ENCODE measurements at places on chromosomes 6 and 20.

- no peaks in the 10 kb centered on the region for H3K4me1 ChIP-seq
- H3K4me3 ChIP-seq, result no peak overlapping the region
- no peaks in the 10 kb centered on the region for H3K27me3 ChIP-seq
- DNase-seq, result no peak
- no peaks in the 10 kb centered on the region for H3K36me3 ChIP-seq
- H3K27ac ChIP-seq, result no peak overlapping the region
Measured at GRCh38 chr20:53053595-53053994, 81.4 kb downstream of the TSHZ2 start.

DNA sequence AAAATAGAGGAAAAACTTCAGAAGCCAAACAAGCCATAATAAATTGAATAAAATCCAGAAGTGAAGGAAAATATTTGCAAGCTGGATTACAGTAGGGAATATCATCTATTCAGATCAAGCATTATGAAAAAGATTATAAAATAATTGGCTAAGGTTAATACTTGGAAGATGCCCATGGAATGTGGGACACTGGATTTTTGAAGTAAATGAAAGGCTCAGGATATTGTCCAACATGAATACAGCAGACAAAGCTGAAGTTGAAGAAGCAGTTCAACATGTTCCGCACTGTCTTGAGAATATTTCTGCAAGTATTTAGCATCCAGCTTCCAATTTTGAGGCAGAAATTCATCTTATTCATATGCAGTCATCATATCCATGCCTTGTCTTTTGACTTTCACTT is 1278.4 kb upstream of the GJE1 start:
- no peaks in the 10 kb centered on the region for H3K27me3 ChIP-seq
- H3K4me1 ChIP-seq, result peaks cover 4% of the 10 kb centered on the region
- no peak for DNase-seq
- H3K4me3 ChIP-seq, result no peak overlapping the region
- H3K36me3 ChIP-seq, result no peaks in the 10 kb centered on the region

- H3K4me3 ChIP-seq, result no peak overlapping the region
- DNase-seq, result no peak
- H3K36me3 ChIP-seq, result no peaks in the 10 kb centered on the region
- H3K27ac ChIP-seq, result peak overlapping the region; percentile 70
- no peaks in the 10 kb centered on the region for H3K27me3 ChIP-seq
- peaks cover 26% of the 10 kb centered on the region for H3K4me1 ChIP-seq
Measured at GRCh38 chr6:119028091-119028490, 50.4 kb downstream of the FAM184A start.

GRCh38 chr6:150435832-150436231 is 67.0 kb downstream of the IYD start:
- H3K36me3 ChIP-seq, result no peaks in the 10 kb centered on the region
- DNase-seq, result no peak
- no peaks in the 10 kb centered on the region for H3K27me3 ChIP-seq
- H3K27ac ChIP-seq, result no peak overlapping the region
- H3K4me3 ChIP-seq, result no peak overlapping the region
- no peaks in the 10 kb centered on the region for H3K4me1 ChIP-seq

- no peak overlapping the region for H3K4me3 ChIP-seq
- DNase-seq, result no peak
- H3K27ac ChIP-seq, result no peak overlapping the region
- H3K4me1 ChIP-seq, result peaks cover 7% of the 10 kb centered on the region
Measured at GRCh38 chr6:166197361-166197760, 29.7 kb upstream of the TBXT start.

DNA sequence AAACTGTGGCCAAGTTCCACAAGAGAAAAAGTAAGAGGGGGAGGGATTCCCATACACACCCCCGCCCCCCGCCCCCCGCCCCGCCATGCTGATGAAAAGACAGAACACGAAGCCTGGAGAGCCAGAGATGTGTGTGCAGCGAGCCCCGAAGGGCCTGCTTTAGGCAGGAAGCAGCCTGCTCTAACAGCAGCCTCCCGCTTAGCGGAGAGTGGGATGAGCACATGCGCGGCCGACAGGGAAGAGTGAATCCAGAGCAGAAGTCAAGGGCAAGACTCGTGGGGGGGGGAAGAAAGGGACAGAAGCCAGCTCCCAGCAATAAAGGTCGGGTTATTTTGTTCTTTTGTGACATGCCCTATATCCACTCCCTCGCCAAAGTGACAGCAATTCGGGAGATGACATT is 67.2 kb upstream of the PTGIS start:
- no peaks in the 10 kb centered on the region for H3K27me3 ChIP-seq
- peaks cover 1% of the 10 kb centered on the region for H3K36me3 ChIP-seq
- no peak for DNase-seq
- H3K4me3 ChIP-seq, result no peak overlapping the region
- no peaks in the 10 kb centered on the region for H3K4me1 ChIP-seq

DNA sequence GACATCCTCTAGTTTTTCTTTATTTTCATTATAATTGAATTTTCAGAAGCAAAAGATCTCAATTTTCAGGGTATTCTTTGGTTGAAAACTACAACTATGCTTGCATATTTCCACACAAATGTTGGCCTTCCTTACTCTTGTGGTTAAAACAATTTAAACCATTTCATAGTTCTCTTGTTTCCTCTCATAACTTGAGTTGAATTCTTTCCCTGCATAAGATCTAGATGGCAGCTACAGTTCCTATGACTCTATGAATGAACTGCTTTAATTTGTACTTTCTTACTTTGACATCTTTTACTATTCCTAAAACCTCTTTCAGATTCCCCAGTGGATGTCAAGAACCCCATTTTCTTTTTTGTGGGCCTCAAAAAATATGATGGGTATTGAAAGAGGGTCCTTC is 564.5 kb downstream of the NKAIN2 start:
- H3K36me3 ChIP-seq, result no peaks in the 10 kb centered on the region
- H3K4me3 ChIP-seq, result no peak overlapping the region
- no peak overlapping the region for H3K27ac ChIP-seq
- no peaks in the 10 kb centered on the region for H3K27me3 ChIP-seq
- no peaks in the 10 kb centered on the region for H3K4me1 ChIP-seq
- no peak for DNase-seq

DNA sequence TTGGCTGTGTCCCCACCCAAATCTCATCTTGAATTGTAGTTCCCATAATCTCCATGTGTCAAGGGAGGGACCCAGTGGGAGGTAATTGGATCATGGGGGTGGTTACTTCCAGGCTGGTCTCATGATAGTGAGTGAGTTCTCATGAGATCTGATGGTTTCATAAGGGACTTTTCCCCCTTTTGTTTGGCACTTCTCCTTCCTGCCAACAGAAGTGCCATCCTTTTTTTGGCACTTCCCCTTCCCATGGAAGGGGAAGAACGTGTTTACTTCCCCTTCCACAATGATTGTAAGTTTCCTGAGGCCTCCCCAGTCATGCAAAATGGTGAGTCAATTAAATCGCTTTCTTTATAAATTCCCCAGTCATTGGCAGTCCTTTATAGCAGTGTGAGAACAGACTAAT is 18.0 kb upstream of the PI3 start:
- H3K36me3 ChIP-seq, result no peaks in the 10 kb centered on the region
- no peak overlapping the region for H3K27ac ChIP-seq
- no peak for DNase-seq

DNA sequence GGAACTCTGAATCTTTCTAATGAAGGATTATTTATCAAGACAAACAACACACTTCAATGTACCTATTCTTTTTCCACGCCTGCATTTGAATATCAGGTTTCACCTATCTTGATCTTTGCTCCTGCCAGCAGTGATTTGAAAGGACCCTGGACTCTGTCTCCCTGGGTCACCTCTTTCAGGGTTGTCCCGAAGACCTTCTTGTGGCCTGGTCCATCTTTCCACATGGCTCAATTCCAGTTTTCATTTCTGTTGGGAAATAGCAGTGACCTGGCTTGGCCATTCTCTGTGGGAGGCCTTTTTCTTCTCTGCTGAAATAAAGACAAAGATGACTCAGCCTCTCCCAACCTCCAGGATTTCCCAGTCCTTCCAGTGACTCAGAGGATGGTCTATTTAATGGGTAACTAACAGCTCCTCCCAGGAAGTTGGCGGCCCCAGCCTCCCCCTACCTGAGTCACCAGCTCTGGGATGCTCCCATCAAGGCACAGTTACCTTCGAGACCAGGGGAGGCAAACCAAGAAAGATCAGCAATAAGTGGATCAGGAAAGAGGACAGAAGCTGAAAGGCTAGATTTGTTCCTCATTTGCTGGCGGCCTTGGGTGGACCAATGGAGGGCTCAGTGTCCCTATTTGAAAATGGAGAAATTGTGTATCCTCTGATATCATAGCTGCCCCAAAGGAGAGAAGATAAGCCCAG is 120.2 kb upstream of the RNF24 start:
- no peaks in the 10 kb centered on the region for H3K36me3 ChIP-seq
- H3K4me1 ChIP-seq, result peaks cover 40% of the 10 kb centered on the region
- DNase-seq, result peak; percentile 83
- H3K4me3 ChIP-seq, result no peak overlapping the region
- H3K27me3 ChIP-seq, result no peaks in the 10 kb centered on the region
- peak overlapping the region; percentile 72 for H3K27ac ChIP-seq

DNA sequence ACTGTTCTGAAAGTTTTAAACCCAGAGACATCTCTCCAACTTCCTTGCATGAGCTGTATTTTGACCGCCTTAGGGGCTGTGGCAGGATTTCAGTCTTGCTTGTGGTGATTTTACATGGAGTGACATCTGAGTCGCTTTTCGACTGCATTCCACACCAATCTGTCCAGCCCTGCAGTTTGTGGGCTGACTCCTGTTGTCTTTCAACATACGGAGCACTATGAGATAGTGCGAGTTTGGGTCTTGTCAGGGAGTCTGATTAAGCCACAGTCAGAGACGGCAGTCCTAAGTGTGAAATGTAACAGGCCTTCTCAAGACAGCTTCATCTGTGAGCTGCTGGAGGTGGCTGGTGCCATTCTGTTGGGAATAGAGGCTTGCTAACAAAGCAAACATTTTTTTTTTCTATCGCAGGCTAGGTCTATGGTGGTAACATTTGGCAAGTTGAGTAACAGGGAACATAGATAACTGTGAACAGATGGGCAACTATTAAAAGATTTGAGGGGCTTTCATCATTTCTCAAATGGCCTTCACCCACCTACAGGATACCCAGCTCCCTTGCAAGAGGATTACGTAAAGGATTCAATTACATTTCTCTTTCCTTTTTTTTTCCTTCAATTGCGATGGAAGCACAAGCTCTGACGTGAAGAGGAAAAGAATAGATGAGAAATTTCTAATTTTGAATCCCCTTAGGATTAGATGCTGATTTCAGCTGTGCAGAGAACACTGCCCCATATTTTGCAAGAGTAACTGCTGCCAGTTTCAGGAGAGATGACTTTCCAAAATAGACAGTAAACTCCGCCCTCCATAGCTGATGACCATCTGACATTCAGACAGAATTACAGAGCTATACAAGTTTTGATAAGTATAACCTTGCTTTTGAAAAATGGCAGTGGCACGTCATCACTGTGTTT is 25.1 kb downstream of the CAP2 start:
- no peaks in the 10 kb centered on the region for H3K36me3 ChIP-seq
- no peaks in the 10 kb centered on the region for H3K27me3 ChIP-seq
- DNase-seq, result no peak
- no peak overlapping the region for H3K4me3 ChIP-seq
- H3K27ac ChIP-seq, result peak overlapping the region; percentile 42

DNA sequence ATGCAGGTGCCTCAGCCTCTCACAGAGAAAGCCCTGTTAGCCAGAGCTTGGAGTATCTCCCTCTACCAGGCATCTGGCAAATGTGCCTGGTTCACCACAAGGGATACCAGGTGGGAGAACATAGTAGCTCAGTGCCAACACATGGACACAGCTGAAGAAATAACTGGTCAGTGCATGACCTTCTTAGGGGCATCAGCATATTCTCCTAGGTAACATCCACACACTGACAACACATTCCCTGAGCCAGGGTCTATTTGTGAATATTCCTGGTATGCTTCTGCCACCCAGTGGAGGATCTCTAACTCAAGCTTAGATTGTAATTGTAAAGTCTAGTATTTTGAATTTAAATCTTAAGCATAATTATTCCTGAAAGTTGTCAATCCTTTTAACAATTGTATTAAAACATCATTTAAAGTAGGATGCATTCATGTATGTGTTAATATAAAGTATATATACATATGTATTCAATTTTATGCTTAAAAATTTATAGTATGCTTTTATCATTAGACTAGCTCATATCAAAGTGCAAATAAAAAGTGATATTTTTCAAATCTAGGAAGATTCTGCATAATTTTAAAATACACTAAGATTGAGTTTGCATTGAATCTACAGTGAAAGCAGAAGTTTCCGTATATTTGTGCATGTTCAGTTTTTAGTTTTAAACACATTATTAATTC is 45.3 kb upstream of the COL21A1 start:
- H3K27me3 ChIP-seq, result no peaks in the 10 kb centered on the region
- no peaks in the 10 kb centered on the region for H3K36me3 ChIP-seq
- peak; percentile 56 for DNase-seq
- no peak overlapping the region for H3K4me3 ChIP-seq

DNA sequence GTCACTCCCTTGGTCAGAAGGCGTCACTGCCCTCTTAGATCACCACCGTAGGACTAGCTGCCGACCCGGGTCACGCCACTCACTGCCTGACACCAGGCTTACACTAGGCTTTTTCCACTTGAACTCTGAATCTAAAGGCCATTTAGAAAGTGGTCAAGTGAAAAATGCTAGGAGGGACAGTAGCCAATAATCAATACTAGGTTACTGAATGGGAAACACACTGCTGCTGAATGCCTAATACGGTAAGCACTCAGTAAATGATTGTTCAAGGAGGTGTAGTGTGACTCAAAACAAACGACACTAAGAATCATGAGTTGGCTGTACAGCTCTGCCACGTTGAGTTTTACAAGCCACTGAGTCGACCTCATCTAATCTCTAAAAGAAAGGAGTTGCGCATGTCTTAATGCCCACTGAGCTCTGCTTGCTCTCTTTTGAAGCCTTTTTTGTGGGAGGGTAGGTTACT is 760 bp upstream of the IBTK start:
- peak; percentile 27 for DNase-seq
- peak overlapping the region; percentile 74 for H3K4me3 ChIP-seq
- peak overlapping the region; percentile 96 for H3K27ac ChIP-seq
- H3K36me3 ChIP-seq, result no peaks in the 10 kb centered on the region
- H3K4me1 ChIP-seq, result peaks cover 28% of the 10 kb centered on the region
- no peaks in the 10 kb centered on the region for H3K27me3 ChIP-seq

DNA sequence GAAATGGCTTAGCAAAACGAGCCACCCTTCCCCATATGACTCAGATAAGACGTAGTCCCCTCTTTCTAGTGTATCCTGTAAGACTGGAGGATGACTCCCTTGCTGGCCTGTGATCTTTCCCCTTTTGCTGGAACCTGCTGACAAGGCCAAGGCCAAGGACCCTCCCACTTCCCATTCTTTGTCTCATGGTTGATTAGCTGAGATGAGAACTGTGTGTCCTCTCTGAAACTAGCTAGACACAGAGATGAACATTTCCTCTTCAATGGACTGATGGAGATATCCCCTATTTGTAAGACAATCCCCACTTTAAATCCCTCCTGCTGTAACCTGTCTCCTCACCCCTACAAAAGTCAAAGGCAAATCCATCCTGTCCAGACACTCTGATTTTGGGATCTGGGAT is 33.4 kb upstream of the SCRT2 start:
- no peak overlapping the region for H3K27ac ChIP-seq
- no peaks in the 10 kb centered on the region for H3K36me3 ChIP-seq
- H3K27me3 ChIP-seq, result peaks cover 1% of the 10 kb centered on the region
- H3K4me1 ChIP-seq, result no peaks in the 10 kb centered on the region

GRCh38 chr6:109820706-109821350 is 129.7 kb downstream of the FIG4 start:
- DNase-seq, result no peak
- no peak overlapping the region for H3K4me3 ChIP-seq
- no peaks in the 10 kb centered on the region for H3K27me3 ChIP-seq
- H3K36me3 ChIP-seq, result no peaks in the 10 kb centered on the region
- no peaks in the 10 kb centered on the region for H3K4me1 ChIP-seq
- H3K27ac ChIP-seq, result no peak overlapping the region

Data from Caco-2 (cell line).